Activated B cell treated with CpG ODN at 0.5 μM for 24 hours (primary cell): ENCODE measurements at places on chromosomes 2 and 18. TPM values are rescaled to one million over a fixed set of nuclear protein-coding genes. Genes with fewer than 3 reads are reported as not detected.

- DNase-seq, result no peak
These were observed 3.5 kb upstream of the UGT1A1 start for GRCh38 chr2:233756429-233757081.

DNA sequence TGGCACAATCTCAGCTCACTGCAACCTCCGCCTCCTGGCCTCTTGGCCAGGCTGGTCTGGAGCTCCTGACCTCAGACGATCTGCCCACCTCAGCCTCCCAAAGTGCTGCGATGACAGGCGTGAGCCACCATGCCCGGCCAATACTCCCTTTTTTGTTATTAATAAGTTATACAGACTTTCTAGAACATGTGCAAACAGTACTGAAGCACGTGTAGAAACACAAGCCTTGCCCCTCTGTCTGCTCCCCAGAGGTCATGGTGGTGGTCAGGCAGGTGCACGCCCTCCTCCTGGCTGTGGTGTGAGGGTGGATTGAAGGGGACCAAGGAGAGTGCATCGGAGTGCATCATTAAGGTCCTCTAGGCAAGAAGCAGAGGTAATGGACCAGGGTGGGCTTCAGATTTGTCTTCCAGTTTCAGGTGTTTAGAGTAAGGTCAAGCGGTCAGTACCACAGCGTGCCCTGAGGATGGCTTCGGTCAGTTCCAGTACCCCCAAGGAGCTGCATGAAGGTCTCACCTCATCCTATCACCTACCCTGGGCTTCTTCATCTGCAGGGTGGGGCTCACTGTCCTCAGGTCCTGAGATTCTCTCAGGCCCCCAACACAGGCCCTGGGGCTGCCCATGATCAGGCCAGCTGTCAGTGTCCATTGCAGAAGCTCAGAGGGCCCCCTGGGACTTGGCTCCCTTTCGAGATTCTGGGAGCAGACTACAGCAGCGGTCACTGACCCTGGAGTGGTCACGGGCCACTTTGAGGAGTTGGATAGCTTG, 124.3 kb downstream of the GLI2 start:
- no peak for DNase-seq

GRCh38 chr2:120667981-120668380, 67.7 kb upstream of the GLI2 start:
- DNase-seq, result no peak

DNA sequence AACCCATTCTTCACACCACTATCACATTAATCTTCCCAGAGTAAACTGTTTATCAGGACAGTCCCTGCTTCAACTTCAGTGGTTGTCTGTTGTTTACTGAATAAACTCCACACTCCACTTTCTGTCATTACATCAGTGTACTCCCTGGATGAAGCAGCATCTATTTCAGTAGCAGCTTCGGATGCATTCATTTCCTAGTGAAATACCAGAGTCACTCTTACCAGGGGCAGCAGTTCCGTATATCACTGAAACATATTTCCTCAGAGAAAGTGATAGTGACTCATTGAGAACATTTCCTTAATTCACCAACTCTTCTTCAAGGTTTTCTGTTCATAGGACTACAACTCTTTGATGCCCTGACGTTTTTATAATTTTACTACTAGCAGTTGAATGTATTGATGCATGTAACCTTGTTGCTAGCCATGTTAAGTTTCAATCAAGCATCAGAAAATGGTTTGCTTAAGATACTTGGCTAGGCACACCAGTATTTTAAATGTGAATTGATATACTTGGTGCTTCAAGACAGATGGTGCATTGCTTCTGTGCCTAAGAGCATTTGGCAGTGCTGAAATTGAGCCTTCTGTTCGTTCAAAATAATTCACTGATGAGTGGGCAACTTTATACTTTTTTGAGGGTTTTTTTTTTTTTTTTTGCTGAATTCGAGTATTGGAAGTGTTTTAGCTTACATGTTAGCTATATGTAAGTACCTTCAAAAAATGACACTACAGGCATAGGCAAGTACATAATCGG, 92.3 kb downstream of the UBE2E3 start:
- no peak for DNase-seq

DNA sequence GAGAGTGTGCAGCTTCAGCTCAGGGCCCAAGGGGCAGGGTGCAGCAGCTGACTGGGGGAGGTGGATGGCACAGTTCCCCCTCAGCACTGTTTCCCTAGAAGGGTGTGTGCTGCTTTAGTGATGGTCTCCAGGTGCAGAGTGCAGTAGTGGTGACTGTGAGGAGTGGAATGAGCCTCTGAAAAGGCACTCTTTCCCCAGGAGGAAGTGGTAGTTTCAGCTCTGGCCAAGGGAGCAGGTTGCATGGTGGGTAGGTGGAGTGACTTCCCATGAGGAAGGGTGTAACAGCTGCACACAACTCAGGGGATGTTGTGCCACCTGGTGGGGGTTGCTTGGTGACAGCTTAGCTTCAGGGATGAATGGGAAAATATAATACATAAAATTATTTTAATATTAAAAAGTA, 251.5 kb upstream of the NXPH2 start:
- no peak for DNase-seq

DNA sequence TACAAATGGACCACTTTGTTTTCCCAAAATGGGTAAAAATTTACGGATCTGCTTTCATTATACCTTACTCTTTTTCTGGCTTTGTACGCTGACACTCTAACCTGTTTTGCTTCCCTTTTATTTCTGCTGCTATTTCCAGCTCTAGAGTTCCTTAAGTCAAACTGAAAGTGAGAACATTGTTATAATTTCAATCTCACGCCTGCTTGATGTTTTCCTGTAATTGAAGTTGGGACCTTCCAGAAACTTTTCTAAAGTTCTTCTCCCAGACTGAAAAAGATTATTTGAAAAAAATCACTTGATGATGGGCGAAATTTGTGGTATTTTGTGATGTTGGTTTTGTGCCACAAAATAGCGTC, 1.8 kb downstream of the GLS start:
- no peak for DNase-seq

DNA sequence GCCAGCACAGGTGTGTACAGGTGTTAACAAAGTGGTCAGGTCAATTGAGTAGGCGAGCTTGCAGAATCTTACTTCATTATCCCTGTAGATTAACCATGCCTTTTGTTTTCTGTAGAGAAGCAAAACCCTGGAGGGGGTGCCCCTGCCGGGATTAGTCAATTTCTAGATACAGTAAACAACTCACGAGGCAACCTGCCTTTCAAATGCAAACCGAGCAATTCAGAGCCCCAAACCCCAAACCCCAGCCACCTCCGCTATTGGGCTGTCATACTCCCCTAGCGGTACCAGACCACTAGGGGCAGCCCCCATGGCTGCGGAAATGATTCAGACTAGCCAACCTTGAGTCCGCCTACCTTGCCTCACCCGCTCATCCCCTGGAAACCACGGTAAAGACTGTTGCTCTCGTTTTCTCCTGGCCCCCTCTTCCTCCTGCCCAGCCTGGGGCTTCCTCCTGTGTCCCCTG, 61.4 kb upstream of the KIF5C start:
- DNase-seq, result peak; percentile 23

- no peak for DNase-seq
These were observed 28.4 kb downstream of the EIPR1 start for GRCh38 chr2:3349211-3349693.

DNA sequence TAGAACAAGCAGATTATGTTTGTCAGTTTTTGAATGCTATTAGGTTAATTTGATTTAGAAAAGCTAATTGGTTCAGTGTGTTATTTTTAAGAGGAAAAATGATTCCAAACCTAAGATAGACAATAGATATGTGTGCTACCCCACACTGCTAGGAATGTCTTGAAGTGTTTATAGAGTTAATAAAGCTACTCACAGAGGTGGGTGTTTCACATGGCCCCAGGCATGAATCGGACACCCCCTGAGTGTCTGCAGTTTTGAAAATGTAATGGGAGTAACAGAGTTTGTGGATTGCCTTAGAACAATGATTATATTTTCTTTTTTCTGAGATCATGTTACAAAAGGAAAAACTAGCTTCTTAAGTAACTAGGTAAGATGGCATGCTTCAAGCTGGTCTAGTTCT, 348.3 kb downstream of the ADCYAP1 start:
- DNase-seq, result no peak

DNA sequence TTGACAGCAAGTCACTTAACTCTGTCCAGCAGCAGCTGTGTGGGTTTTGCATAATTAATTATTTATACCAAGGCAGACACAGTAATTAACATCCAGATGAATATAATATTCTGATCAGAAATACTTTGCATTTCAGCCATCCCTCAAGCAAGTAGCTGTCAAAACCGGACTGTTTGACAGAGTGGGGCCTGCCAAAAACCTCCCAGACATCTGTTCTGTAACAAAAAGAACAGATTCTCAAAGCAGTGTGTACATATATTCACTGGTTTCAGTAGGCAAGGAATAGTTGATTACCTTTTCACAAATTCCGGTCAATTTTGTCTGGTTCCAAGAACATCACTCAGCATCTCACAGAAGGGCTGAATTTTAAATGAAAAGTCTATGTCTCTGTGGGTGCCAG, 291.6 kb downstream of the CMPK2 start:
- no peak for DNase-seq

DNA sequence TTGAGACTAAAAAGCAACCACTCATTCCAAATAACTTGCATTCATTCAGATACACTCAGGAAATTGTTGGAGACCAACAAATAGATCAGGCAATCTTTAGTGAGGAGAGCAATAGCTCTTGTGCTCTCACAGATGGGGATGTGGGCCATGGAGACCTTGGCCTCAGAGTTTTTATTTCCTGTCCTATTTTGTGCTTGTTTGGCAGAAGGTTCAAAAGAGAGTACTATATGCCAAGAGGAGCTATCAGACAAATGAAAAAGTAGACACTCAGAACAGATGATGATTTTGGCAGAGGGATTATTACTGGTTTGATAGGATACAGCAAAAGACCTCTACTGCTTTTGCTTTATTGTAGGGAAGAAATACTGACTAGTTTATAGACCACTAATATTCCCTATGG, 230.2 kb downstream of the KCNE4 start:
- no peak for DNase-seq

- no peak for DNase-seq
These were observed 187.6 kb downstream of the ARHGAP28 start for GRCh38 chr18:6917072-6917471.

DNA sequence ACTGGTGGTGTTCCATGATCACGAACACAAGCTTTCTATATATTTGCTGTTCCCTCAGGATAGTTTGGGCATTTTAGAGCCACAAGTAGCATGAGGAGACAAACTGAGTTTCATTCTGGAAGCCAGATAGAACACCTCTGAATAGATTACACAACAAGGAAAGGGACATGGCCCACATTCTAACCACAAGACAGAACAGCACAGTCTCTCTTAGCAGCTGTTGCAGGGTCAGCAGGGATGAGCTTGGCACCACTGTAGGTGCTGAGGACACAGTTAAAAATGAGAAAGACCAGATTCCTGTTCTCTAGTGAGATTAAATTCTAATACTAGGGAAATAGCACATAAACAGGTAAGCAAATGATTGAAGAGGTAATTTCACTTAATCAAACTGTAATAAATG, 235.3 kb downstream of the ZNF407 start:
- no peak for DNase-seq

- DNase-seq, result no peak
These were observed 6.0 kb upstream of the IL1R2 start for GRCh38 chr2:101985793-101986164.

DNA sequence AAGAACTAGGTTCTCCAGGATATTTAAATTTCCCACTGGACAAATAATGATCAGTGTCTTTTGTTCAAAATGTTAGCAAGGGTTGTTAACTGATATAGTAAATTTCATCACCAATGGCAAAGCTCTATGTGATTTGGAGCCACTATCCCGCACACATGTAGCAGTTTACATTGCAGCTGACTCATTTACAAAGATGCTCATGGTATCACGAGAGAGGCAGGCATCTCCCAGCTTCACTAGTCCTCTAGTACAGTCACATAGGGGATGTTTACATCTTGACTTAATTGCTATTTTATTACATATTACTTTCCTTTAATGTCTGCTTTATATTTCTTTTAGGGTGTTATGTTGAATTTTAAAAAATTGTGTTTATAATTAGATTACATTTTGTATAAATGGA, 30.7 kb downstream of the KCNE4 start:
- DNase-seq, result no peak

GRCh38 chr2:113842919-113843736, 46.8 kb upstream of the ACTR3 start:
- no peak for DNase-seq

DNA sequence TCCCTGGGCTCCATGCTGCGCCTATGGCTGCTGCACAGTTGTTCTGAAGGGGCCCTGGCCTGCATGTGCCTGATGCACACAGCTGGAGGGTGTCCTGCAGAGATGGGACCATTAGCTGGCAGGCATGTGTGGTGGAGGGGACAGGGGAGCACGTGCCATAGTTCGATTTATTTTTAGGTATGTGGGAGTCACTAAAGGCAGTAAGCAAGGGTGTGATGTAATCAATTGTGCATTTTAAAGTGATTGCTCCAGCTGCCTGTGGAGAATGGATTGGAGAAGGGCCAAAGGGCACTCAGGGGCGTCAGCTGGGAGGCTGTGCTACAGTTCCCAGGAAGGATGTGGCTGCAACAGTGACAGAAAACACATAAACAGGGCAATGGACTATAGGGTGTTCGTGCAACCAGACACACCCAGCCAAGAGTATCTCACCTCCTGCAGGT, 205.1 kb downstream of the ARL4C start:
- no peak for DNase-seq

DNA sequence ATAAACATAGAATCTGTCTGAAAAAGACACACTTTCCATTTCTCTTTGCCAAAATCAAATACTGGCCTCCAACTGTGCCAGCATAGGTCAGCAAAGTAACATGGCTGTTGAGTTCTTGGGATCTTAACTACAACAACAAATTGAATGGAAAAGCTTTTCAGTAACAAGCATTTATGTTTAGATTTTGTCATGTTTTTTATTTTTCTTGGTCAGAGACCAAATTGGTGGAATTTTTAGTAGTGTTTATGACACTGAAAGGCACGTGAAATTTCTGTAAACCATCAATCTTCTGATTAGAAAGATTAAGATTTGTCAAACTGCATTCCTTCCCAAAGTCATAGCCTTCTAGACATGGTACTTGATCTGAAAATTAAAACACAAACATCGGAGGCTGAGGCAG, 77.6 kb downstream of the PDE1A start:
- DNase-seq, result no peak

GRCh38 chr18:57787068-57787685, 15.9 kb downstream of the ATP8B1 start:
- DNase-seq, result no peak

CRYBA2 gene
- total RNA-seq, result not detected in 2 replicates

VIL1 gene
- 0.07 TPM in 1 of 2 replicates, not detected in the other for total RNA-seq

UGT1A5 gene
- not detected in 2 replicates for total RNA-seq

MAPRE2 gene
- total RNA-seq, result 47.9 and 53.8 TPM in 2 replicates

LHCGR gene
- total RNA-seq, result not detected in 2 replicates

CCDC178 gene
- not detected in 2 replicates for total RNA-seq

KCTD18 gene
- total RNA-seq, result 18.5 and 18.9 TPM in 2 replicates

MOCOS gene
- total RNA-seq, result 0.39 and 0.42 TPM in 2 replicates

EVA1A gene
- total RNA-seq, result not detected in 2 replicates
